Cardiac septum (tissue), 1 donor: ENCODE measurements at places on chromosomes 5 and 9.

DNA sequence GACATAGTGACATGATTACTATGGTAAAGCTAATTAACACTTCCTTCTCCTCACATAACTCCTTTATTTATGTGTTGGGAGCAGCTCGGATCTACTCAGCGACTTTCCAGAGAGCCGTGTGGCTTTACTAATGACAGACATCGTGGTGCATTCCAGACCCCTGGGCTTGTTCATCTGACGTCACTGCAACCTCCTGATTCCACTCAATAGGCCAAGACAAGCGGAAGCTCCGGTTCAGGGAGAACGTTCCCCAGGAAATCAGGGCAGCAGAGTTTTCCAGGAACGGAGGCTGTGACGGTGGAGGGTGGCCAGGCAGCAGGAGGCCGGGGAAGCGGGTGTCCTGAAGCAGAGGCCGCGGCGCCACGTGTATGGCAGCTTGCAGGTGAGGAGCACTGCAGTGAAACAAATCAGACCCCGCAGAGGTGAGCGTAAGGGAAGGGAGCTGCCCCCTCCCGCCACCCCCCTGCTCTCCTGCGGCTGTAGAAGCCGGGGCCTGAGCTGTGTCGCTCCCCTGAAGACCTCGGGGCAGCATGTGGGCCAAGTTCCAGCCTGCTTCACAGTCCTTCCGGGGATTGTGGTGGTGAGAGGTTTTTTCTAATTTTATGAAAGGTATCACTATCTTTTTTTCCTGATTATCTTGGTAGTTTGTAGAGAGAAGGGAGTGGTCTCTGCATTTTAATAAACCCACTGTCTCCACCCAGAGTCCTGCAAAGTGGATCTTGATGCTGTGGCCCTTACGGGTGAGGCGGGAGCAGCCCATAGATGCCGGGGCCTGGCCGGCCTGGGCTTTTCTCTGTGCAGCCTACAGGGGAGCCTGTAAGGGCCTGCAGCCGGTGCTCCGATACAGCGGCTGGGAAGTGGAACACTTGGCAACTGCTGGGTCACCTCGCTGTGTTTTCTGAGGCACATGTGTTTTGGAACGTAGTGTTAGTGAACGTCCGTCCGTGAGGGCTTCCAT is 220.4 kb upstream of the IRX4 start:
- DNase-seq, result no peak

- DNase-seq, result no peak
Observed at GRCh38 chr9:125701351-125701750, 5.7 kb downstream of the MAPKAP1 start.

DNA sequence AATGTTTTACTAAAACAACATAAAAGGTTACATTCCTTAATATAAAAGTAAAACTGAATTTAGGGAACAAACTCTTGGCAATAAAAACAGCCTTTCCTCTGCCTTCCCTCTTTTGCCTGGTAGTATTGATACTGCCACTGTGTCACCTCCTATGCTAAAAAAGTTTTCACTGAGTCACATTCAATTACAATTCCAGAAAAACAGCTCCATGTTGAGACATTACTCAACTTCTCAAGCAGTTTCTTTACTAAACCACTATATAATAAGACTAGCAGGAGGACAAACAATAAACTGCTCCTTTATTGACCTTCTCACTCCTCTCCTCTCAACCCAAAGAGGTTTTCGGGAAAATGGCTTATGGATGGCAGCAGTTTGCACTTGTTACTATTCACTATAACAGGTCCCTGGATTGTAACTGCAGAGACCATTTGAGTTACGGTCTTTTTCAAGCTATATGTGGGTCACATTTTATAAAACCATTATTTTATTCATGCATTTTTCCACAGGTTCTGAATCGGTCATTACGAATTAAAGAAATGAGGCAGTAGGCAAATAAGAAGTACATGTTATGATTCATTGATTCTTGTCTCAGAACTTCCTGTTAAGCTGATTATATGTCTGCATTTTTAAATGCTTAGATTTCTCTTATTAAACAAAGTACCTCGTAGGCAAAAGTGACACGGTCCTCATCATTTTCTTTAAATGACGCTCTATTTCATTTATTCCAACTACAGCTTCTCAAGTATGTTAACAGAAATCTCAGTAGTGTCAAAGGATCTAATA is 2.1 kb downstream of the ZDHHC21 start:
- no peak for DNase-seq

GRCh38 chr5:177487975-177488374 is 9.4 kb downstream of the PDLIM7 start:
- DNase-seq, result no peak

GRCh38 chr9:22446950-22447617 is 460 bp downstream of the DMRTA1 start:
- no peak for DNase-seq

DNA sequence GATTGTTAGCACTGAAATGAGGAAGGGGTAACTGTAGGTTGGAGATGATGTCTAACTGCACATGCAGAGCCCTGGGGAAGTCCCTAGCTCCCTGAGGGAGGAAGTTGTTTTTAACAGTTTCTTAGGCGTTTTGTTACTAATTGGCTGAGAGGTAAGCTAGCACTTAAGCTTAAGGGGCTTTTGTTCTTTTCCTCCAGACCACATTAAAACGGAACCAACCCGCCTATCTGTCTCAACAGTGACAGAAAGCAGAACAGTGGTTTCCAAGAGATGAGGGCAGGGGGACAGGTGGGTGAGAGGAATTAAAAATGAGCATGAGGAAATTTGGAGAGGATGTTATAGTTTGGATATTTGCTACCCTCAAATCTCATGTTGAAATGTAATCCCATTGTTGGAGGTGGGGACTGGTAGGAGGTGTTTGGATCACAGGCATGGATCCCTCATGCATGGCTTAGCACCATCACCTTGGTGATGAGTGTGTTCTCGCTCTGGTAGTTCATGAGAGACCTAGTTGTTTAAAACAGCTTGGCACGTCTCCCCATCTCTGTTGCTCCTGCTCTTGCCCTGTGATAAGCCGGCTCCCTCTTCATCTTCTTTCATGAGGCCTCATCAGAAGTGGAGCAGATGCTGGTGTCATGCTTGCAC is 38.9 kb downstream of the LYRM7 start:
- DNase-seq, result no peak

DNA sequence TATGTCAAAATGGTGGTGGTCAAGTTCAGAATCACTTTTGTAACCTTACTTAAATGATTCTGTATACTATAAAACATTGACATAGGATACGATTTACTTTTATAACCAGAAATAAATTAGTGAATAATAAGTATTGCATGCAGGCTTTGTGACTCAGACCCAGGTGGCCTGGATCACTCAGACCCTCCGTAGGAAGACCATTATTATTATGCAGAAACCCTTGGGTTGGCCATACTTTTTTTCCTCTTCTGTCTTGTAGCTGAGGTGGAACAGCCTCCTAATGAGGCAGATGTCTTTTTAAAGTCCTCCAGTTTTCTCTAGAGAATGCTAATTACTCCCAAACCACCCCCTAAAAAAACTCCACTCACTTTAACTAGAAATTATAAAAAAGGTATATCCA is 121.9 kb downstream of the LPAR1 start:
- DNase-seq, result no peak

GRCh38 chr5:178388386-178389025 is 155.9 kb upstream of the PHYKPL start:
- peak; percentile 73 for DNase-seq

DNA sequence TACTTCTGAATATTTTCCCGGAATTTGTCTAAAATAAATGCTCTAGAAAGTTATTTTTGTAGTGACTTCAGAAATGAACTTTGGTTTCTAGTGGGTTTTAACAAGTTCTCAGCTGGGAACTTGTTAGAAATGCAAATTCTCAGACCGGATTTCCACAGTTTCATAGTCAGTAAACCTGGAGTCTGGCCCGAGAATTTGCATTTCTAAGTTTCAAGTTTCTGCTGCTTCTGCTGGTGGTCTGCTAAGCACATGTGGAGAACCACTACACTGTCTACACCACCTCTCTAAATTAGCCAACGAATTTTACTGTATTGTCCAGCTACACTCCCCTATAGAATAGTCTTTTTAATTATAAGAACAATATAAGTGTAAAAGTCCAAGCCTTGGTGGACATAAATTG is 208.0 kb downstream of the CHSY3 start:
- DNase-seq, result no peak

DNA sequence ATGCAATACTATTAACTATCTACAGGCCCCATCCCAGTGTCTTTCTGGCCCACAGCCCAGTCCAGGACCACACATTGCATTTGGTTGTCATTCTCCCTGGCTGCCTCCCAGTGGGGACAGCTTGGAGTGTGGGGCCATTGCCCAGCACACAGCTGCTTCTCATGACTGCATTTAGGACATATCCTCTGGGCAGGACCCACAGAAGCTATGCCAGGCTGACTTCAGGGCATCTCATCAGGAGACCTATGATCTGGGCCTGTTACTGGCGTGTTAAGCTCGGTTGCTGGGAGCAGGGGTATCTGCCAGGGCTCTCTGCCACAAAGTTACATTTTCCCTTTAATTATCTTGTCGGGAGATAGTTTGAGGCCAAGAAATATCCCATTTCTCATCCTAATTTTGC is 32.1 kb upstream of the CLPTM1L start:
- no peak for DNase-seq

- DNase-seq, result no peak
Observed at GRCh38 chr5:98428806-98429205, 344.7 kb upstream of the RGMB start.
